CD4-positive, alpha-beta T cell treated with Interleukin-15 for 1 hour (primary cell): ENCODE measurements at places on chromosomes 12 and 14.

DNA sequence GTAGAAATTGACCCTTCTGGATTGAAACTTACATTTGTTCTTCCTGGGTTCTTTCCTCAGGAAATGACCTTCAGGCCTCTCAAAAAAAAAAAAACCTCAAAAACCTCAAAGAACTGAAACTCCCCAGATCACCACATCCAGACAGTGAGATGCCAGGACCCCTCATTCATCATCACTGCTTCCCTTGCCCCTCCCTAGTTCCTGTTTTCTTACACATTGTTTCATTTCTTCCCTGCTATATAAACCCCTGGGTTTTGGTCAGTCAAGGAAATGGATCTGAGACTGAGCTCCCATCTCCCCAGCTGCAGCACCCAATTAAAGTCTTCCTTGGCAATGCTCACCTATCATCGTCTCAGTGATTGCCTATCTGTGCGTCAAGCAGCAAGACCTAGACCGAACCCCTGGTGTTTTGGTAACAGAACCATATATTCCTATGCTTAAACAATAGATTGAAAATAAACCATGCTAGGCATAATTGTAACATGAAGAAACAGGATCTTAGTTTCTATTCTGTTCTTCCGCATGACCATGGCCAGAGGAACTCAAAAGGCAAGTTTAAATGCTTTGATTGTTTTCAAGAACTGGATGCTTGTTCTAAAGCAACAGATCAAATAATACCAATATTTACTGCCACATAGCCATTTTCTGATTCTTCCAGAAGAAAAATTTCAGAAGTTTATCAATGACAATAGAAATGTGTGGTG lies 108.0 kb upstream of the MAX start:
- peak; percentile 43 for DNase-seq

- no peak for DNase-seq
Measured at GRCh38 chr14:57692671-57693070, 173.2 kb downstream of the SLC35F4 start.

GRCh38 chr12:54018468-54018984 lies 9.7 kb upstream of the HOXC6 start:
- DNase-seq, result no peak

DNA sequence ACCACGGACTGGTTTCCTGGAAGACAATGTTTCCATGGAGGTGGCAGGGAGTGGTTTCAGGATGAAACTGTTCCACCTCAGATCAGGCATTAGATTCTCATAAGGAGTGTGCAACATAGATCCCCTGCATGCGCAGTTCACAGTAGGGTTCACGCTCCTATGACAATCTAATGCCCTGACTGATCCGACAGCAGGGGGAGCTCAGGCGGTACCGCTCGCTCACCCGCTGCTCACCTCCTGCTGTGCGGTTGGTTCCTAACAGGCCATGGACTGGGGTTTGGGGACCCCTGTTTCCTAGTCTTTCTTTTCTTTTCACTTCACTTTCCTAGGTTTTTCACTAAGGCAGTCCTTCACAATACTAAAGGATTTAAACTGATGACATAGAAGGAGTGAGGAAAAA lies 39.6 kb downstream of the GUCY2C start:
- no peak for DNase-seq
